Endothelial cell of umbilical vein (primary cell): ENCODE measurements at places on chromosomes 11 and 22. TPM values are rescaled to one million over a fixed set of nuclear protein-coding genes. Genes with fewer than 3 reads are reported as not detected.
A peak's percentile ranks its signal among the peaks of the same experiment; 100 is the strongest.

GRCh38 chr22:37559901-37560607 is at the start of gene CDC42EP1:
Gene CDC42EP1 (plus strand): TSS chr22:37560480. CDS start chr22:37566350, 5,870 bp downstream.
- peak; percentile 55 for DNase-seq

Gene OR5AN1
- not detected in 2 replicates for polyA plus RNA-seq

Gene AIFM3
- polyA plus RNA-seq: 0.11 and 0.15 TPM in 2 replicates

DNA sequence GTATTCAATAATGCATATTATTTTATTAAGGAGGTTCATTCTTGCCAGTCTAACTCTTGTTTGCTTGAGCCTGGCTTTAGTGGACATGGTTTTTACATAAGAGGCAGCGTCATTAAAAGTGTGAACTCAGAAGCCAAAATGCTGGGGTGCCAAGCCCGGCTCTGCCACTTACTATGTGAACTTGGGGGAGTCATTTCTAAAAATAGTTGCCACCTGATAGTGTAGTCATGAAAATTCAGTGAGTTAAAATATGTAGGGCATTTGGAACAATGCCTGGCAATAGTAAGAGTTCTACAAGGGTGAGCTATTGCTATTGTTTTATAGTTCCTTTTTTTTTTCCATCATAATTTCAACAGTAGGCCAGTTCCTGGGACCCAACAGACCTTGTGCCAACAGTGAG is 49.9 kb downstream of the TENM4 start:
- DNase-seq: no peak

DNA sequence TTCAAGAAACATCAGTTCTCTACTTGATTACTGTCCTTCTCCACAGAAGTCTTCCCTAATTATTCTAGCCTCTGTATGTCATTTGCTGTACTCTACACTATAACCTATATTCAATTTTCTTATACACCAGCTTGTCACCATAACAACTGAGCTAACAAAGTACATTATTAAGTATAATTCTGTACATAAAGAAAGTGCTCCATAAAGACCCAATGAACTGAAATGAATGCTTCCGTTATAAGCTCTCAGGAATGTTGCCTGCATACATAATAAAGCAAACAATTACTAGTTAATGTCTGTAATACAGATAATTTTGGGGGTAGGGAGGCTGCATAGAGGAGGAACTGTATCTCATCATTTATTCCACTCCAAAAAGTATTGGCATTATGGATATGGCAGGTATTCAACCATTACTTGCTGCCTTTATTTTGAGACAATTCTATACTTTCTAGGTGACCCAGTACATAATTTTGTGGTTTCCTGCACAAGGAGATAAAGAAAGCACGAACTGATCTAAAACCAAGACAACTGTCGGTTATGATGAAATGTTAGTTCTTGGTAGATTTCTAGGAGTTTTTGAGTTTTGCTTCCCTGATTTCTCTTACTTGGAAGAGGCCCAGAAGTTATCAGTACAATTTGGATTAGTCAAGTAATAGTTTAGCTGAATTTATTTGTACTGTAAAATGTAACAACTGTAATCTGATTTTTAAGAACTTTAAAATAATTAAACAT is 202.5 kb downstream of the SBF2 start:
- no peak for DNase-seq
